Dermis microvascular lymphatic vessel endothelial cell (primary cell): ENCODE measurements at places on chromosomes 1 and 21. TPM values are rescaled to one million over a fixed set of nuclear protein-coding genes. Genes with fewer than 3 reads are reported as not detected.

GRCh38 chr1:201400852-201401230, 1.7 kb upstream of the LAD1 start:
- DNase-seq = no peak

DNA sequence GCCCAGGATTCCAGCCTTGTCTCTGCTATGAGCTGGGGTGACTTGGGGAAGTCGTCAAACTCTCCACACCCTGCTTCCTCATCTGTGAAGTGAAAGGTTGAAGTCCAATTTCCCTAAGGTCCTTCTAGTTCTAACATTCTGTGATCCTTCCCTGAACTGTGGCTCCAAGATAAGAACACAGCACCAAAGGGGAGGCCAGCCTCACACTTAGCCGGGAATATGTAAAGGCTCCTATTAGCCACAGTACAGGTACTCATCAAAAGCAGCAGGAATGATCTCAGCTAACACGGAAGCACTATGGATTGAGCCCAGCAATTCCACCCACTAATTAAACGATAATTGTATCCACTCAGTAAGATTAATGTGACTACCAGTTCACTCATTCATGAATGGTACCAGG, 4.0 kb downstream of the SLC30A10 start:
- no peak for DNase-seq

- peak; percentile 35 for DNase-seq
Observed at GRCh38 chr1:118151312-118151937, 33.6 kb downstream of the SPAG17 start.

- DNase-seq = peak; percentile 37
Observed at GRCh38 chr1:78104322-78104721, 58.6 kb downstream of the GIPC2 start.

The QSOX1 gene
- 47.9 and 69.3 TPM in 2 replicates for total RNA-seq

- no peak for DNase-seq
Observed at GRCh38 chr1:72105201-72105600, 177.1 kb downstream of the NEGR1 start.

GRCh38 chr21:24881506-24881905, 725.8 kb downstream of the MRPL39 start:
- no peak for DNase-seq

DNA sequence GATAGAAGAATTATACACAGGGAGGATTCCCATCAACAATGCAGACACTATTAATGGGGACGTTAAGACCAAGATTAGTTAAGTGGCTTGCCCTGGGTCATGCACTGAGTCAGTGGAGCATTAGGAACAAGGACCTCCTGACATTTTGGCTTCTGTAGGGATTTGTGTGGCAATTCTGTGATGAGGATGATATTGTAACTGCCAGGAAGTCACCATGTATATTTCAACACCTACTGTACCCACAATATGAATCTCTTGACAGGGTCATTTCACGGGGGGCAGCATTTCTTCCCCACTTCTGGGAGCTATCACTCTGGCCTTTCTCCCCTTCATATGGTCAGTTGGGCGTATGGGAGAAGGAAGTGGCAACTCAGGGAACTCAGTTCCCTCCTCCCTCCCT, 134.9 kb downstream of the RUNX1 start:
- no peak for DNase-seq

- DNase-seq = no peak
Observed at GRCh38 chr1:165424454-165425216, 20.3 kb downstream of the RXRG start.

GRCh38 chr1:237232501-237232900, 190.5 kb downstream of the RYR2 start:
- DNase-seq = no peak

DNA sequence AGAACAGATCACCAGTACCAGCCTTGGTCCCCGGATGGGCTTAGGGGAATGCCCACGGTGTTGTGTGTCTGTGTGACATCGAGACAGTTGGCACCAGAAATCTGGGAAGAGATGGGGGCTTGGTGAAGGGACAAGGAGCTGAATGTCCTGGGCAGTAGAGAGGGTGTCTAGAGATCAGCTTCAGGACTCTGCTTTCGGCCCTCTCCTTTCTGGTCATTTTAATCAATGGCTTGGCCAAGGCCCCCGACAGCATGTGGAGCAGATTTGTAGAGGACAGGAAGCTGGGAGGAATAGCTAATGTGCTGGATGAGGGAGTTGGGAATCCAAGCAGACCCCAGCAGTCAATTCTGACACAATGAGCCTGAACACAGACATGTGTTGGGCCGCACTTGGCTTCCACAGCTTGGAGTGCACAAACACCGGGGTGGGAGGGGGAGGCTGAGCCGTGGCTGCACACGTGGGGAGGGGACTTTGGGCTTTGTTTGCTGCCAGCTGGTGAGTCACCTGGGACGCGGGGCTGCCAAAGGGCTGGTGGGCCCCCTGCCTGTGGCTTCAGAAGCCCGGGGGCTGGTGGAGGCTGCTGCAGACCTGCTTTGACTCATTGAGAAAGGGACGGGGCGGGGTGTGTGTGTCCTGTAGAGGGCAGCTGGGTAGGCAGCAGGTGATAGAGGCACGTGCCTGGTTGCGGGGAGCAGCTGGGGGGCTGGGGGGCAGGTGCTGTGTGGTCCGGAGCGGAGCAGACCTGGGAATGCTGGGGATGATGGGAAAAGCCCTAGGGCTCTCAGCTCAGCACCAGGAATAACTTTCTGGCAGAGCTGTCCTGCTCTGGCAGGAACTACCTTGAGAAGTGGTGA, 20.9 kb downstream of the SLC1A7 start:
- no peak for DNase-seq

- no peak for DNase-seq
Observed at GRCh38 chr21:44585892-44586291, 5.5 kb upstream of the KRTAP10-5 start.

The RFX5 gene
- total RNA-seq = 40.7 and 48.7 TPM in 2 replicates

The CDK18 gene
- total RNA-seq = 0.25 and 0.39 TPM in 2 replicates

- DNase-seq = no peak
Observed at GRCh38 chr1:4210043-4210442, 310.0 kb upstream of the C1orf174 start.

DNA sequence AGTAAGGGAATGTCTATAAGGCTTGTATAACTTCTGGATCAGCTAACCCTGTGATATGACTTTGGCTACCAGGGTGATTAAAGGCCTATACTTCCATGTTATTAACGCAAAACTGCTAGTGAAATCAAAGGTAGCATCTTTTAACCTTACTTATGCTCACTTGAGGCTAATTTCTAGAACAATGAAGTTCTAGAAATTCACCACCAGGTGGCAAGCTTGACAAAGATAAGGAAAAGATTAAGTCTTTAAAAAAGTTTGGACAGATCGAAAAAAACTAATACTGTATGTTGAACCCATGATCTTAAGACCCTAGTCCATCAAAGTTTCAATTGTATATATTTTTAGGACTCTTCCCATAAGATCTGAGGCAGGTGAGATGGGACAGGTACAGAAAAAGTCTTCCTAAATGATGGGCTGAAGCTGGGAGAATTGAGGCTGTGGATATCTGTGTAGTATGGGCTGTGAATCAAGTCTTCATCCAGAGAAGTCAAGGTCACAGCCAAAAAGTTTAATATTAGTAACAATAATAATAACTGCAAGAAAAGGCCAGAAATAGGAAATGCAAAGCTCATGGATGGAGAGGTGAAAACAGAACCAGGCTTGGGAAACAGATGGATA, 18.8 kb downstream of the KYAT3 start:
- DNase-seq = peak; percentile 34

The SLC30A10 gene
- not detected in 2 replicates for total RNA-seq

The PPIE gene
- 37.7 and 44.0 TPM in 2 replicates for total RNA-seq

DNA sequence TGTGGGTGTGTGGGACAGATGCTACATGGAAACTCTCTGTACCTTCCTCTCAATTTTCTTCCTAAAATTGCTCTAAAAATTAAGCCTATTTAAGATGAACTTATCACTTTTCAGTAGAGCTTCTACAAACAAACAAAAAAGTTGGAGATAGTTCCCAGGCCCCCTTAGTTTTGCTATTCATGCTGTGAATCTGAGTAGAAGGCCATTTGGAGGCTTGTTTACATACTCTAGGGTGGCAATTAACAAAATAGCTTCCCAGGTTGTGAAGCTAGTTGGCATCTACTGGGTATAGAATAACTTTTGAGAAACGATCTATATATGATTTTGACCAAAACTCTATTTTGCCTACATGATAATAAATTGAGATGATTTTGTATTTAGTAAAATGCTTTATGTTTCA, 541.4 kb upstream of the B3GALT2 start:
- no peak for DNase-seq

- no peak for DNase-seq
Observed at GRCh38 chr1:29521811-29522580, 285.7 kb downstream of the PTPRU start.

DNA sequence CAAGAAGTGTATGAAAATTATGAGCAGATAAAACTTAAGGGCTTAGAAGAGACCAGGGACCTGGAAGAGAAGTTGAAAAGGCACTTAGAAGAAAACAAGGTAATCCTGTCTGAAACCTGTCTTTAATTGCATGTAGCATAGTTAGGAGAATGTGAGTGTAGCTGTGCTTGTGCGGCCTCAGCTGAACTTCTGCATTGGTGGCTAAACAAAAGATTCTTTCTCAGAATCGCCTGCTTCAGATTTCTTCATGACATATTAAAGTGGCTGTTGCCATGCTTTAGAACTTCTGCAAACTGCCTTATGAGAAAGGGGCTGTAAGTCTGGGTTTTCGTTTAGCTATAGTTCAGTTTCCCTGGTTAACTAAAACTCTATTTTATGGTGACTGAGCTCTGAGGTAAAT, 94.5 kb downstream of the VPS26C start:
- no peak for DNase-seq

The RHEX gene
- not detected in 2 replicates for total RNA-seq

The MMEL1 gene
- 2.8 and 3.6 TPM in 2 replicates for total RNA-seq

DNA sequence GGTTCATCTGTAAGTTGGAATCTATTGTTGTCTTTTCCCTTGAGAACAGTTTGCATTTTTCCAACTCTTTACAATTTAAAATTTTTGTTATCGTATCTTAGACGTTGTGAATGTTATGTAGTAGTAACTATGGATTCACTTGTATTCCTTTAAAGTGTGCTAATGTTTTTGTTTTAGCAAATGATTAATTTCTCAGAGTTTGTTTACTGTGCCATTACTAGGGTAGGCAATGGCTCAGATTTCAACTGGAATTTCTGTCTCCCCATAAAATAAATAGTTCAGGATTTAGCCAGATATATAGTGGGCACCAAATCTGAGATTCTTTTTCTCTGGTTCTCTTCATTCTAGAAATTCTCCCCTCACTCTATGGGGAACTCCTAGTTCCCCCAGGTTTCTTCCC, 896.5 kb downstream of the PLA2G4A start:
- DNase-seq = no peak

GRCh38 chr1:10295481-10296085, 85.2 kb downstream of the KIF1B start:
- DNase-seq = no peak

DNA sequence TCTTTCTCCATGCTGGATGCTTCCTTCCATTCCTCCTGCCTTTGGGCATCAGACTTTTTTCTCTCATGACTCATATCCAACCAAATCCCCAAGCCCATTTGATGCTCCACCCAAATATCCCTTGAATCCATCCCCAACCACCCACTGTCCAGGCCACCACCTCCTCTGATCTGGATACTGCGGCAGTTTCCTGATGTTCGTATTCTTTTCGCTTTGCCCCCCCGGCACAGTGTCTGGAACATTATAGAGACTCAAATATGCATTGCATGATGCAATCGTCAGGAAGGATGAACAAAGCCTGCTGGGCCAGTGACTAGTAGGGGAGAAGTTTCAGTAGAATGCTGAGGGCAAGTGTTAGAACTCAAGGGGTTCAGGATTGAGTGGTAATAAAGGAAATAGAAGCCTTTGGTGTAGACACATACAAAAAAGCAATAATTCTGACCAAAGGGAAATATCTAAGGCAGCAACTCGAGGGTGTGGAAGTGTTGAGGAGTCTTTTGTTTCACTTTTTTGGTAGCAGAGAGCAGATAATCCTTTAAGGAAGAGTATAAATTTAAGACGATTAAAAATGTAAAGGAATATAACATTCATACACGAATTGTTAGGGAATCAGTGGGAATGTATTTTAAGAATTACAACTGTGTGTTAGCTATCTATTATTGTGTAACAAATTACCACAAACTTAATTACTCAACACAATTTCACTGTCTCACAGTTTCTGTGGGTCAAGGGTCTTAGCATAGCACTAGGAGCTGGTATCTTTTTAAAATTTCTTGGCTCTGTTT, 7.5 kb downstream of the S100A11 start:
- no peak for DNase-seq

The MYCBP gene
- total RNA-seq = 5.8 and 8.7 TPM in 2 replicates

DNA sequence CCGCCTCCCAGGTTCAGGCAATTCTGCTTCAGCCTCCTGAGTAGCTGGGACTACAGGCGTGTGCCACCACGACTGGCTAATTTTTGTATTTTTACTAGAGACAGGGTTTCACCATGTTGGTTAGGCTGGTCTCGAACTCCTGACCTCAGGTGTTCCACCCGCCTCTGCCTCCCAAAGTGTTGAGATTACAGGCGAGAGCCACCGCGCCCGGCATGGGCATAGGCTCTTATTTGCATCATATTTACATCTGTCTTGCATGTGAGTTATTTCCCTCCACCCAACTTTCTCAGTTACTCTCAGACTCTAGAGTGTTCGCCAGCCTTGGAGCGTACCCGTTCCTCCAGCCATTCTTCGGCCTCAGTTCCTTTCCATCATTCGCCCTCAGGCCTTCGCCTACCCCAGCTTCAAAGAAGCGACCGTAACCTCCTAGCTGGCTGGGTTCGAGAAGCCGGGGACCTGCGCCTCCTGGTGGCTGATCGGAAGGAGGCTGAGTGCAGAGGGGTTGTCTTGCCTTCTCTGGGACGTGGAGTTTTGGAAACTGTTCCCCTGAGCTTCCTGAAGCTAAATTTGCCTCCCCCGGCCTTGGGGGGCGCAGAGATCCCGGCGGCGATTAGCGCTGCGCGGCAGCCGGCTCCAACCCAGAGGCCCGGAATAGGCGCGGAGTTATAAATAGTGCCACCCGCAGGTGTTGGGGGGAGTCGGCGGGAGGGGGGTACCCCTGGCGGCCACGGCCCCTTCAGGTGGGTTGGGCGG, 3.6 kb upstream of the ZBTB7B start:
- peak; percentile 58 for DNase-seq

- DNase-seq = no peak
Observed at GRCh38 chr1:208593306-208594006, 349.3 kb upstream of the PLXNA2 start.

The NBPF4 gene
- not detected in 2 replicates for total RNA-seq
